ENCODE measurements at places on chromosomes 16 and 17.

DNA sequence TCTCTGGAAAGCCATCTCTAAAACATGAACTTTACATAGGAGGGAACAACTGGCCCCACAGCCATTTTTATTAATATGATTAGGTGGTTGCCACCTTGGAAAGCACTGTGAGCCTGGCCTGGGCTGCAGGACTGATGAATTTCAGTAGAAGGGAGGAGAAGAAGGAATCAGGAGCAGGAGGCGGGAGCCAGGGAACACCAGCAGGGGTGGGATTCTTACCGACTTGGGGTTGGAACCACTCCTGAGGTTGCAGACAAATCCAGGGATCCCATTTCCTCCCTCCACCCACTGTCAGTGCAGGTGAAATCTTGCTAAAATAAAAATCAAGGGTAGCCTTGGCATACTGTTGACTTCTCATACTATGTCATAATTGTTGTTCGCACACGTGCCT is 16.9 kb upstream of the MAP3K14 start:
- no peak for DNase-seq

- no peak for DNase-seq
These were observed 11.6 kb upstream of the NTN1 start for GRCh38 chr17:9009737-9010136.

DNA sequence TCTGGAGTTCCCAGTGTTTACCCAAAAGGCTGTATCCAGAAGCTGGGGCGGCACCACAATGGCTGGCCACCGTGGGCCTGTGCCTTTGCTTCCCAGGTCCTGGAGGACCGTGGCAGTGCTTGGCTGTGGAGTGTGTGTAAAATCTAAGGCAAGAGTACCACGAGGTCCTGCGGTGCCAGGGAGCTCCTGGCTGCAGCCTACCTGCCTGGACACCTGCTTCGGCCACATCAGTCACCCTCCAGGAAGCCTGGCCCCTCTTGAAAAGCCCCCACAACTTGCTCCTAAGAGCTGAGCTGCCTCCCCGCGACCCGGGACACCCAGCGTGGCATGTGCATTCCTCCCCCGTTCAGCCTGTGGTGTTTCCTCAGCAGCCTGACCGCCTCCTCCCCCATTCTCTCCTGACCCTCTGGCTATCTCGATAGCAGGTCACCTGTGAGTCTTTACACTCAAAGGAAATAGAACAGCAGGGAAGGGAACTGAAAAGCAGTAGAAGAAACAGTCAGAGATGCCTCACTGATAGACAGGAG is 7.9 kb downstream of the TIMM22 start:
- no peak for DNase-seq

- no peak for DNase-seq
These were observed 34.1 kb downstream of the TLE7 start for GRCh38 chr16:71407731-71408130.

DNA sequence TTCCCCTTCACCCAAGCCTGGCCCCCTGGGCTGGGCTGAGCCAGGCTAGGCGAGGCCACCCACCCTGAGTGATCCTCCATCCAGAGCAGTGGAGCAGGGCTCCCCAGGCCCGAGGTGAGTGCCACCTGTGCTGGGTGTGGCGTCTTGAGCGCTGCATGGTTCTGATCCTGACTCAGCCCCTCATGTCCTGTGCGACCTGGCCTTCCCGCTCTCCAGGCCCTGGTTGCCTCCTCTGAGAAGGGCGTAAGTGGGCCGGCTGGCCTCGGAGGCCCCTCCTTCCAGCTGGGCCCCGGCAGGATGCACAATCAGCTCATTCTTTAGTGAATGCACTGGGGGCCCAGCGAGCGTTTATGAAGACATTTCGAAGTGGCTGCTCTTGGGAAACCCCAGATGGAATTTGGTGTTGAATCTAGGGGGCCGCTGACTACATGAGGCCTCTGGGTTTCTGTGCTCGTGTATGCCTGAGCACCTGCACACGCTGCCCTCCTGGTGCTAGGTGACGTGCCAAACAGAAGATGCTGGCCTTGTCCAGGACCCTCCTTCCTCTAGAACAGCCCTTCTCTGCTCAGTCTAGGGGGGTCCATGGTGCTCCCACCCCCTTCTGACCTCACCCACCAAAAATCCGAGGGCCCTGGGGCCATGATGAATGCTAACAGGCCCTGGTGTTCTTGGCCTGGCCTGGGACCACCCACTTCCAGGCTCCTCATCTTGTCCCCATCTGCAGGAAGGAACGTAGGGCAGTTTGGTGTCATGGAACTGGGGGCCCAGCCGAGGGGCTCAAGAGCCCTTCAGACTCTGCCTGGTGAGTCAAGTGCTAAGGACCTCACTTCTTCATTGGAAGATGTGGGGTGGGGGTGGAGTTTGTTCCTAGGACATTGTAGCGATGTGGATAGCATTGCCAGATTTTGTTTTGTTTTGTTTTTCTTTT is 3.6 kb upstream of the TMEM92 start:
- no peak for DNase-seq

DNA sequence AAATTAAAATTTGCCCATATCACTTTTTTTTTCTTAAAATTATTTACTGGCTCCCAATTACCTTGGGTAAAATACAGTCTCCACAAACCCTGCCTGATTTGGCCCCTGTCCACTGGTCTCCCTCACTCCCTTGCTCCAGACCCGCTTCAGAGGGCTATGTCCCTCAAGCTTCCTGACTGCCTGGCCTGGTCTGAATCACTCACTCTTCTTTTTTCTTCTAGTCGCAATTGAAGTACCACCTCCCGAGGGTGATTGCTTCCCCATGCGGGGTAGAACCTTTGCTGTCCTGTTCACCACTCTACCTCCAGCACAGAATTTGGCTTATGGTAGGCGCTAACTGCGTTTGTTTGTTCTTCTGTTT is 598 bp upstream of the PGAP3 start:
- no peak for DNase-seq

DNA sequence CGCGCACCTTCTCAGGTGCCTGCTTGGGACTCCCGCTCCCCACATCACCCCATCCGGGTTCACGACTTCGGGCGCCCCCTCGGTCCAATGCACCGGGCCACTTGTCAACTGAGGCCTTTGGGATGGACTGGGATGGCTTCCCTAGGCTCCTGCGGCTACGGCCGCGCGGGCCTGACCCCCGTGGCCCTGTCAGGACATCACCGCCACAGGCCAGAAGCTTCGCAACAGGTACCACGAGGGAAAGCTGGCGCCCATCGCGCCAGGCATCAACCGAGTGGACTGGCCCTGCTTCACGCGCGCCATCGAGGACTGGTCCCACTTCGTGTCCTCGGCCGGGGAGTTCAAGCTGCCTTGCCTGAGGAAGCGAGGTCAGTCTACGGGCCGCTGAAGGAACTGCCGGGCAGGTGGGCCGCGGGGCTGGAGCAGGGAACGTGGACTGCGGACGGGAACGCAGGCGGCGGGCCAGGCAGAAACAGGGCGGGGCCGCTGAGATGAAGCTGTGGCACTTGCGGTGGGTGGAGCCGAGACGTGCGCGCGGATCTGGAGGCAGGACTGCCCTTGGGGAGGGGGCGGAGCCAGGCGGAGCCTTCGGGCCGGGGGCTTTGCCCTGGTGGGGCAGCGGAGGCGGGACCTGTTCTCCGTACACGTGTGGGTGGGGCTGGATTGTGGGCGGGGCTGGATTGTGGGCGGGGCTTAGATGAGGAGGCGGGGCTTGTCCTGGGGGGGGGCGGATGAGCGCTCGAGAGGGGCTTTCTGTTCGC is 13.7 kb upstream of the CNGB1 start:
- peak; percentile 88 for DNase-seq

Measured in left lung (tissue), 14 donors.